ENCODE measurements at places on chromosomes 16 and 17. TPM values are rescaled to one million over a fixed set of nuclear protein-coding genes. Genes with fewer than 3 reads are reported as not detected.

ARHGAP44 gene
- total RNA-seq, result 14.2 TPM

- peaks cover 18% of the 10 kb centered on the region for H3K36me3 ChIP-seq
- H3K27ac ChIP-seq, result no peak overlapping the region
- DNase-seq, result no peak
- no peaks in the 10 kb centered on the region for H3K27me3 ChIP-seq
Observed at GRCh38 chr17:27321372-27321771, 27.5 kb downstream of the WSB1 start.

CAPNS2 gene
- 0.38 TPM for total RNA-seq

GRCh38 chr17:4490637-4491061, 8.0 kb upstream of the SPNS2 start:
- no peaks in the 10 kb centered on the region for H3K27me3 ChIP-seq
- no peak overlapping the region for H3K27ac ChIP-seq
- no peak overlapping the region for H3K4me3 ChIP-seq
- H3K4me1 ChIP-seq, result no peaks in the 10 kb centered on the region
- DNase-seq, result no peak

GRCh38 chr17:67364847-67365737, 1.3 kb downstream of the PSMD12 start:
- DNase-seq, result no peak
- H3K27ac ChIP-seq, result no peak overlapping the region
- H3K36me3 ChIP-seq, result peaks cover 31% of the 10 kb centered on the region
- no peaks in the 10 kb centered on the region for H3K27me3 ChIP-seq

RRAD gene
- total RNA-seq, result not detected

GRCh38 chr17:46971647-46972300, 7.3 kb downstream of the RPRML start:
- H3K4me1 ChIP-seq, result no peaks in the 10 kb centered on the region
- no peak overlapping the region for H3K4me3 ChIP-seq
- DNase-seq, result no peak
- H3K36me3 ChIP-seq, result no peaks in the 10 kb centered on the region
- H3K27me3 ChIP-seq, result peaks cover 23% of the 10 kb centered on the region
- no peak overlapping the region for H3K27ac ChIP-seq

- no peak overlapping the region for H3K27ac ChIP-seq
- H3K36me3 ChIP-seq, result peaks cover 26% of the 10 kb centered on the region
- H3K4me3 ChIP-seq, result no peak overlapping the region
- peak; percentile 71 for DNase-seq
- H3K4me1 ChIP-seq, result peaks cover 7% of the 10 kb centered on the region
Observed at GRCh38 chr17:37082311-37082860, 133.6 kb downstream of the AATF start.

DNA sequence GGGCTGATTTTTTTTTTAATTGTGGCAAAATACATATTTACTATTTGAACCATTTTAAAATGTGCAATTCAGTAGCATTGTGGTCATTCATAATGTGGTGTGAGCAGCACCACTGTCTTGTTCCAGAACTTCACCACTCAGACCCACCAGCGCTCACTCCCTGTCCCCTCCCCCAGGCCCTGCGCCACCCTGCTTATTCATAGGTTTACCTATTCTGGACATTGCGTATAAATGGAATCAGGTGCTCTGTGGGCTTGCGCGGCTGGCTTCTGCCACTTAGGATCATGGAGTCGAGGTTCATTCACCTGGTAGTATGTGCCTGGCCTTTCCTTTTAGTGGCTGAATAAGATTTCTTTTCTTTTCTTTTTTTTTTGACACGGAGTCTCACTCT, 59.4 kb downstream of the NT5M start:
- H3K36me3 ChIP-seq, result no peaks in the 10 kb centered on the region
- H3K4me3 ChIP-seq, result no peak overlapping the region
- H3K4me1 ChIP-seq, result no peaks in the 10 kb centered on the region

DNA sequence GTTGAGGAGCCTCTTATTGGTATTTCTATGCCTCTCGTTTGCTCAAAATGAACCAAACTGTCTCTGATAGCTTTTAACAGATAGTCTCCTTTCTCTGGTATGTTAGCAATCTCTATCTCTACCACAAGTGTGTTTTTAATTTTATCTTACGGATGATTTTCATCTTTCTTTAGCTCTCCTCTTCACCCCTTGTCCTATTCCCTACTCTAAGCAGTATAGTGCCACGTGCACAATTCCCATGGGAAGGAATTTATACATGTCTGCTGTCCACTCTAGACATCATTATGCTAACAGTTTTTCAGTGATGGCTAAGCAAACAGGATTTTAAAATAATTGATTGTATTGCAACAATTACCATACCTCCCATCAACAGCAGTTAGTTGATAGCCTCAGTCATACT, 177.3 kb downstream of the CYB561 start:
- peaks cover 10% of the 10 kb centered on the region for H3K27me3 ChIP-seq
- no peaks in the 10 kb centered on the region for H3K4me1 ChIP-seq
- no peak for DNase-seq

PEMT gene
- 33.6 TPM for total RNA-seq

Data from endodermal cell (in vitro differentiated cells).